Lung microvascular endothelial cell (primary cell): ENCODE measurements at places on chromosomes 3 and 15. TPM values are rescaled to one million over a fixed set of nuclear protein-coding genes. Genes with fewer than 3 reads are reported as not detected.

DNA sequence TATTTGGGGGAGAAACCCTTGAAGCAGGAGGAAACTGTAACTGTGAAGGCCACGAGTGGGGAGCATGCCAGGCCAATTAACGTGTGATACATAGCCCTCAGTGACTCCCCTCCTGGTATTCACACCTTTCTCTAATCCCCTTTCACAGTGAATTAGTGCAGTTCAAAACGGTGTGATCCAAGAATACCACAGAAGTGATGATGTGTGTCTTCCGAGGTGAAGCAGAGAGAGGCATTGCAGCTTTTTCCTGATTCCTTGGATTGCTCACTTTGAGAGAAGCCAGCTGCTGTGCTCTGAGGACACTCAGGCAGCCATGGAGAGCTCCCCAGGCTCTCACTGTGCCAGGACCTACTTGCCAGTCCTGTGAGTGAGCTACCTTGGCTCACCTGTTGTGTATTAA, 17.3 kb downstream of the NIPA2 start:
- no peak for DNase-seq

MAP3K13 gene
- 7.7 and 8.1 TPM in 2 replicates for total RNA-seq

- DNase-seq: peak; percentile 11
These were observed 1.2 kb downstream of the ZNF770 start for GRCh38 chr15:34986771-34987480.

- no peak for DNase-seq
These were observed 129.6 kb downstream of the CTNNB1 start for GRCh38 chr3:41328926-41329325.

GRCh38 chr3:140469491-140469890, 208.4 kb upstream of the TRIM42 start:
- DNase-seq: no peak

GRCh38 chr3:153744889-153745288, 376.3 kb upstream of the ARHGEF26 start:
- DNase-seq: no peak

- no peak for DNase-seq
These were observed 86.0 kb upstream of the VGLL3 start for GRCh38 chr3:87076946-87077345.
